Aorta (tissue), 5 donors: ENCODE measurements at places on chromosomes 12 and 14. TPM values are rescaled to one million over a fixed set of nuclear protein-coding genes. Genes with fewer than 3 reads are reported as not detected.

Gene PPFIA2
- polyA plus RNA-seq: 11.0 TPM

- no peak for DNase-seq
Observed at GRCh38 chr12:103834942-103835341, 6.1 kb downstream of the NT5DC3 start.

DNA sequence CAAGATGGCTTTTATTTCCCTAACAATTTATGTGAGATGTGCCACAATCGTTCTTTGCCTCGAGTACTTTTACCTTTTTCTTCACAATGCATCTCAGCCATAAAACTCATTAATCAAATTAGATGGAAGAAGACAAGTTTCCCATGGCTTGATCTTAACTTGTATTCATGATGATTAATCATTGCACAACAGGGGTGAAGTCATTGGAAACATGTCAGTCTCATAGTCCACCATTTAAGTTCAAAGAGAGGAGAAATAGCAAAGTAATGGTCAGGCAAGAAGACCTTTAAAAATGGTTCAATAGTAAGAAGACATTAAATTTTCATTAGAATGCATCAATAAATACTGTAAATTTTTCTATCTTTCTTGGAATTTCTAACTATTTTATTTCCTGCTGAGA is 136.3 kb downstream of the FOXG1 start:
- DNase-seq: no peak

- no peak for DNase-seq
Observed at GRCh38 chr12:64691795-64692583, 67.2 kb downstream of the GNS start.

DNA sequence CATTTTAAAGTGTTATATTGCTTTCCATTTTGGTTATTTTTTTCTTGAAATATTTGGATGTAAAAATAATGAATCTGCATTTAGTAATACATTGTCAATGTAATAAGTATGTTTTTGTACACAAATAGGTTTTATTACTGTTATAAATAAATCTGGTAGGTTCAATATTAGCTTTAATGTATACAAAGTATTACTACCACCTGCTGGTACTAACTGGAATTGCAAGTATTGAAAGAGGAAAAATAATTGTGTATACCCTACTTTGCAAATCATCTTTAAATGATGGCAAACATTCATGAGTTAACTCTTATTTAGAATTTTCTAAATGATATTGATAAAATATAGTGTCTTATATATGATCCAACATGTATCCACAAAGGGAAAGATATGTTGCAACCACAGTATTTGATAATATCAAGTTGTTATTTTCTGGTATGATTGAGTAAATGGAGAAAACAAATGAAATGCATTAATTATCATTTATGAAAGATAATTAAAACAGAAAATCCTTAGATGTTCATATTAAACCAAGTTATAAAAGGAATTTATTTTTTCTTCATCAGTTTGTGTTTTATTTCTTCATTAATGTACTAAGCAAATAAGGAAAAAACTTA is 3.2 kb downstream of the OR4K2 start:
- no peak for DNase-seq
